Hematopoietic multipotent progenitor cell treated with erythropoietin and hydrocortisone succinate and interleukin-3 and kit ligand, for 17 days (in vitro differentiated cells): ENCODE measurements at places on chromosomes 2 and 18.

GRCh38 chr2:13114391-13114790 is 397.7 kb downstream of the TRIB2 start:
- DNase-seq = no peak

- DNase-seq = no peak
Measured at GRCh38 chr2:220051716-220052115, 424.3 kb downstream of the SLC4A3 start.

GRCh38 chr2:54419388-54419787 is 36.7 kb upstream of the SPTBN1 start:
- DNase-seq = no peak

DNA sequence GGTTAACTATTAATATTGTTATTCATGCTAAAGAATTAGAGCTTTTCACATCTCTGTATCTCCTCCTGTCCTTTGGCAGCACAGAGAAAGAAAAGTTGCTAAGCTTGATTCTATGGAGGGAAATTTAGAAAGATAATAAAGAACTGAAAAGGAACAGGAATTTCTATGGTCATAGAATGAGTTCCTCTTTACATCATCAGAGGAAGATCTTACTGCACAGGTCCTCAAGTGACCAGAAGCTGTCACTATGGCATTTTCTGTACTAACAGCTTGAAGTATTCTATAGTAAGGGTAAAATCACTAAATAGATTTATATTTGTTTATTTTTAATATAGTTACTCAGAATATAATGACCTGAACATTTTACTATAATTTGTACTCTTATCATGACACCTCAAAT is 6.0 kb upstream of the PRKD3 start:
- no peak for DNase-seq

- DNase-seq = no peak
Measured at GRCh38 chr2:126774761-126775160, 118.8 kb downstream of the GYPC start.

DNA sequence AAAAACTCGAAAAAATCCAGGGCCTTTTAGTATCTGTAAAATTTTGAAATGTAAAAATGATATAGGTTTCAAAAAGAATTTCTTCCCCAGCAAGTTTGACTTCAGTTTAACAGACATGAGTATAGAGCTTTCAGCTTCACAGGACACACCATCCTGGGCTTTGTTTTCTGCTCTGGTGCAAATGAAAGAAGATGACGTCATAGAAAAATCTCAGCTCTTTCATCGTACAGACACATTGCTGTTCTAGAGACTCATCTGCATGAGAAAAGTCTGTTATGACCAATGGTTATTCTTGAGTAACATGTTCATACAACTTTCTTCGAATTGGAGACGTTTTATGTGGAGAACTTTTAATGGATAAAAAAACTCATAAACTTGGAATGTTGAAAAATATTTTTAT is 111.7 kb upstream of the DYNAP start:
- no peak for DNase-seq

GRCh38 chr2:167504695-167505094 is 616.4 kb downstream of the XIRP2 start:
- DNase-seq = no peak

DNA sequence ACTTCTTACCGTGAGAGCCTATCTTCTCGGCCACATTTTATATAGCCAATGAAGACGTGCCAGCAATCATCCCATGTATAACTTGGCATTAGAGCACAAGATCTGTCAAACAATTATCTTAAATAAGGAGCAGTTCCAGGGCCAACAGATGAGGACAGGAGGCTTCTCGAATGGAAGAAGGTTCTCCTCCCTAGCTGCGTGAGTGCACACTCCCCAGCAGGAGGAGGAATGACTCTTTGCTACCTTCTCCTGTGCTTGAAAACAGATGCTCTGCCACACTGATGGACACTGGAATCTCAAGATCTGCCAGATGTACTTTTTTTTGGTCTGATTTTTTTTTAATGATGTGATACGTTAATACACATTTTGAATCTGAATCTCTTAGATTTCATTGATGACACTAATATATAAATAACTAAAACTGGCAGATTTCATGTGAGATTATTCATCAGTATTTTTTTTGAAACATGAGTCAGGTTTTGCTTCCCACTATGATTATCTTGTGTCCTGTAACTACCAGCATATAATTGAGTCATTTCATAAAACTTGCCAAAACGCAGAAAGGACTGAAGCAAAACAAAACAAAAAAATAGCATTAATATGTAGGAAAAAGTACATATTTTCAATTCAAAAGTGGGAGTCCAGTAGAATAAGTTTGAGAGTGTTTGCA is 626 bp upstream of the VIT start:
- DNase-seq = no peak

GRCh38 chr2:152609699-152610098 is 107.6 kb downstream of the PRPF40A start:
- DNase-seq = no peak

GRCh38 chr2:109067631-109068125 is 61.3 kb upstream of the SH3RF3 start:
- no peak for DNase-seq

DNA sequence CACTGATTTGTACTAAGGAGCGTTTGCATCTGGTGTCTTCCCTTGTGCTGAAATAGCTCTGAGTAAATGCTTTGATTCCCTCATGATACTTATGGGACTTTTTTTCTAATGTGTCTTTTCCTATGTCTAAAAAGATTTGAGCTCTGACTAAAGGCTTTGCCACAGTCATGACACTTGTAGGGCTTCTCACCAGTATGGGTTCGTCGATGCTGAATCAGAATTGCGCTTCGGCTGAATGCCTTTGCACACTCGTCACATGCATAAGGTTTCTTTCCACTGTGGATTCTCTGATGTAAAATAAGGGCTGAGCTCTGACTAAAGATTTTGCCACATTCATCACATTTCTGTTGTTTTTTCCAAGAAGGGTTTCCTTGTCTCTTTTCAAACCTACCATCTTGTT is 8.0 kb downstream of the ZNF396 start:
- no peak for DNase-seq
